ENCODE measurements at places on chromosomes 3 and 15. TPM values are rescaled to one million over a fixed set of nuclear protein-coding genes. Genes with fewer than 3 reads are reported as not detected.

- peaks cover 4% of the 10 kb centered on the region for H3K4me1 ChIP-seq
- no peaks in the 10 kb centered on the region for H3K27me3 ChIP-seq
- DNase-seq: no peak
- H3K36me3 ChIP-seq: no peaks in the 10 kb centered on the region
These were observed 60.9 kb upstream of the ATP11B start for GRCh38 chr3:182732232-182733015.

DNA sequence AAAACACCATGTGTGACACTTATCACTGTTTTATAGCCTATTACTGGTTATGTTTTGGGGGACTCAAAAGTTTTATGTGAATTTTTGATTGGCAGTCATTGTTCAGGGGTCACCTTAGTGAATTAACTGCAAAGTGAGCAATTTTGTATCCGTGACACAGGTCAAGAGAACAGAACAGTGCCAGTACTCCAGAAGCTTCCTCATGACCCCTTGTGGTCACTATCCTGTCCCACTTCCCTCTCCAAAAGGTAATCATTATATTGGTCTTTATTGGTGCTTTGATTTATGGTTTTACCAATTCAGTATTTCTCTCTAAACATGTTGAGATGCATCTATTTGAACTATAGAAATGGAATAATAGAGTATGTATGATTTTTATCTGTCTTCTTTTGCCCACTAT, 107.1 kb downstream of the STT3B start:
- H3K4me3 ChIP-seq: no peak overlapping the region
- no peak for DNase-seq
- no peaks in the 10 kb centered on the region for H3K27me3 ChIP-seq
- no peaks in the 10 kb centered on the region for H3K36me3 ChIP-seq
- H3K27ac ChIP-seq: no peak overlapping the region

- DNase-seq: no peak
- H3K27ac ChIP-seq: no peak overlapping the region
- no peaks in the 10 kb centered on the region for H3K27me3 ChIP-seq
- no peaks in the 10 kb centered on the region for H3K4me1 ChIP-seq
- no peak overlapping the region for H3K4me3 ChIP-seq
- no peaks in the 10 kb centered on the region for H3K36me3 ChIP-seq
These were observed 190.9 kb upstream of the MME start for GRCh38 chr3:154889227-154889634.

- no peak overlapping the region for H3K4me3 ChIP-seq
- no peak for DNase-seq
- H3K27me3 ChIP-seq: no peaks in the 10 kb centered on the region
- no peaks in the 10 kb centered on the region for H3K36me3 ChIP-seq
- peak overlapping the region; percentile 60 for H3K27ac ChIP-seq
These were observed 136.5 kb upstream of the RASGRP1 start for GRCh38 chr15:38701149-38701548.

DNA sequence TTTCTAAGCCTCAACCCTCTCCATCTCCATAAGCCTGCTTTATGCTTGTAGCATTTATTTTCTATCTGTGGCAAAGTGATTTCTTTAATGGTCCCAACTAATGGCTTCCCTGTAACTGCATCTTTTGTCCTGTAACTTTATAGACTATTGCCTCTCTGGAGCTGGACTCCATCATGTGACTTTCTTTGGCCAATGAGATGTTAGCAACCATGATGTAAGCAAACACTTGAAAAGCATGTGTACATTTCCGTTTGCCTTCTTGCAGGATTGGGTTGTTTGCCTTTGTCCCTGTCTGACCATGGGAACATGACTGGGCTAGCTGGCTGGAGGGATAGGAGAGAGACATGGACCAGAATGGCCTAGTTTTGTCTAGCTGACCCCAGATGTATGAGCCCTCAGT, 106.0 kb upstream of the LRIG1 start:
- H3K36me3 ChIP-seq: no peaks in the 10 kb centered on the region
- H3K4me1 ChIP-seq: no peaks in the 10 kb centered on the region
- no peak for DNase-seq
- H3K4me3 ChIP-seq: no peak overlapping the region
- no peaks in the 10 kb centered on the region for H3K27me3 ChIP-seq
- no peak overlapping the region for H3K27ac ChIP-seq

DNA sequence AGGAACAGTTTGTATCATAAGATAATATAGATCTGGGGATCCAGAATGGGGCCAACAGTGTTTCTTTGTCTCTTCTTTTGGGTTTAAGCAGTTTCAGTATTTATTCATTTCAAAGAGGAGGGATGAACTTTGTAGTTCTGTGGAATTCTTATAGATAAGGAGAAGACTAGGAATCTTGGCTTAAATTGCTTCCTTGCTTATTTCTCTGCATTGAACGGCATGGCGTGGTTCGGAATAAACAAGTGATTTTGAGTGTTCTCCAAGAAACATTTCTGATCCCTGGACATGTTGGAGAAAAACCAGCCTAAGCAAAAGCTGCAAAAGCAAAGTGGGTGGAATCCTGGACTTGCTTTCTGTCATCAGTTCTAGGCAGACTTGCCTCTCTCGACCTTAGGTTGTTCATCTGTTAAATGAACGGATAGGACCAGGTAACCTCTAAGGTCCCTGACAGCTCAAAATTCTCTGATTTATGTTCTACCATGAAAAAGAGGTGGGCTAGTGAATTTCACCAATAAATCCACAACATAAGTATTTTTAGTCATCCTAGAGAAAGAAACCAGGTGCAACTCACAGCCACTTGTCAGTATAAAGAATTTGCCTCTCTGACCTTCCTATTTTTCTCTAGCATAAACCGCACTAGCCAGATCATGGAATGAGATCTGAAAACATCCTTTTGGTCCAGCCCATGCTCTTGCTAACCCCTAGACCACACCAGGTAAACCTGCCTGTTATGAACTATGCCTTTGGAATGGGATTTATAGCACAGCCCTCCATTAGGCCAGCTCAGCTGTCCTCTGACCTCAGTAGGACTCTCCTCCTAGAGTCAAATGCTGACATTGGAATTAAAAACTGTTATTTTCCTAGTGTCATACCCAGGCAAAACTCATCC, 78.8 kb downstream of the CLDN11 start:
- H3K4me1 ChIP-seq: no peaks in the 10 kb centered on the region
- no peaks in the 10 kb centered on the region for H3K27me3 ChIP-seq
- H3K4me3 ChIP-seq: no peak overlapping the region
- DNase-seq: no peak
- H3K36me3 ChIP-seq: no peaks in the 10 kb centered on the region

GRCh38 chr15:92384381-92384780, 9.3 kb upstream of the ST8SIA2 start:
- peaks cover 42% of the 10 kb centered on the region for H3K27me3 ChIP-seq
- no peaks in the 10 kb centered on the region for H3K4me1 ChIP-seq
- H3K4me3 ChIP-seq: no peak overlapping the region
- no peak for DNase-seq

GRCh38 chr3:41975416-41976103, 13.7 kb upstream of the ULK4 start:
- no peak overlapping the region for H3K4me3 ChIP-seq
- no peak for DNase-seq
- no peaks in the 10 kb centered on the region for H3K4me1 ChIP-seq
- H3K36me3 ChIP-seq: no peaks in the 10 kb centered on the region

DNA sequence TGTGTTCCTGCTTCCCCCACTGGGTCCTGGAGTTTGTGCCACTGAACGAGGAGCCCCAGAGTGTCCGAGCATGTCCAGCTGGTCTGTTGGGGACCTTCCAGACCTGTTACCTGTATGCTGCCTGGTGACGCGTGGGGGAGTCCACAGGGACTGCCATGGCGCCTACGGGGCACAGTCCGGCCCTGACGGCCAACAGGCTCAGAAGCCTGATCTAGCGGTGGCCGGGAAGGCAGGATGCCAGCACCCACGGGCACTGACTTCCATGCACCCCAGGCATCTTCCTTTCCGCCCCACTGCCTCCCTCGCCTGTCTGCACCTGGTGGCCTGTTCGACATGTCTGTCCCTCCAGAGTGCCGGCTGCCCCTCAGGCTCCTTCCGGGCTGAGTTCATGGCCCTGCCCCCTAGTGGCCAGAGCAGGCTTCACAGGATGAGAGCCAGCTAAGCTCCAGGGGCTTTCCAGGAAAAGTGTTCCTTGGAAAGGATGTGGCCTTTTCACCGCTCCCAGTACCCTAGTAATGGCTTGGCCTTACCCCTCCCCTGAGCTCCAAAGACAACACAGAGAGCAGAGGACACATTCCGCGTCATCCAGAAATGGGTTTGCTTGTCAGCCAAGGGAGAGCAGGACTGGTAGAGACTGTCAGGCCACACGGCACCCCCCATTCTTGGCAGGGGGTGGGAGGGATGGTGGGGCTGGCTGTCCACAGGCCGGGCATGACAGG, 35.7 kb downstream of the NGRN start:
- H3K4me1 ChIP-seq: no peaks in the 10 kb centered on the region
- no peak overlapping the region for H3K27ac ChIP-seq
- H3K36me3 ChIP-seq: no peaks in the 10 kb centered on the region
- no peaks in the 10 kb centered on the region for H3K27me3 ChIP-seq
- H3K4me3 ChIP-seq: no peak overlapping the region

DNA sequence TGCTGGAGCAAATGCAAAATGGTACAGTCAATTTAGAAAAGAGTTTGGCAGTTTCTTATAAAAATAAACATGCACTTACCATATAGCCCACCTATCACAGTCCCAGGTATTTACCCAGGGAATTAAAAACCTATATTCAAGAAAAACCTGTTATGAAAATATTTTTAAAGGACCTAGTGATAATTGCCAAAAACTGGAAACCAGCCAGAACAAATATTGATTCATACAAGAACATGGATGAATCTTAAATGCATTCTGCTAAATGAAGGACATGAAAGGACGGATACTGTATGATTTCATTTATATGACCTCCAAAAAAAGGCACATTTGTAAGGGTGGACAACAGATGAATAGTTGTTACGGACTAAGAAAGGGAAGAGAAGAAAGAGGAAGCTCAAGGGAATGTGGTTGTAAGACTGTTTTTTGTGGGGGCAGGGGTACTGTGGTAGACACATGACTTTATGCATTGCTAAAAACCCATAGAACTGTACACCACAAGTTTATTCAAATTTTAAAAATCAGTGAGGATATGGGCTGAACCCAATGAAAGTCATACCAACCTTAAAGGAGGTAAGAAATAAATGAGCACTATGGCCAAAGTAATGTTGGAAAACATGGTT, 61.0 kb downstream of the ZBBX start:
- no peak overlapping the region for H3K27ac ChIP-seq
- H3K36me3 ChIP-seq: no peaks in the 10 kb centered on the region
- H3K4me3 ChIP-seq: no peak overlapping the region
- no peak for DNase-seq
- H3K4me1 ChIP-seq: no peaks in the 10 kb centered on the region
- no peaks in the 10 kb centered on the region for H3K27me3 ChIP-seq

DNA sequence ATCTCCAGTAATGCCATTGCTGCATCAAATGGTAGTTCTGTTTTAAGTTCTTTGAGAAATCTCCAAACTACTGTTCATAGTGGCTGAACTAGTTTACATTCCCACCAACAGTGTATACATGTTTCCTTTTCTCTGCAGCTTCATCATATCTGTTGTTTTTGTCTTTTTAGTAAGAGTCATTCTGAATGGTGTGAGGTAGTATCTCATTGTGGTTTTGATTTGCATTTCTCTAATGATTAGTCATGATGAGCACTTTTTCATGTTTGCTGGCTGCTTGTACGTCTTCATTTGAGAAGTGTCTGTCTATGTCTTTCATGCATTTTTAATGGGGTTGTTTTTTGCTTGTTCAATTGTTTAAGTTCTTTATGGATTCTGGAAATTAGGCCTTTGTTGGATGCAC, 10.2 kb upstream of the GCSAM start:
- no peaks in the 10 kb centered on the region for H3K36me3 ChIP-seq
- no peak overlapping the region for H3K27ac ChIP-seq
- DNase-seq: no peak
- H3K27me3 ChIP-seq: no peaks in the 10 kb centered on the region

- peaks cover 17% of the 10 kb centered on the region for H3K4me1 ChIP-seq
- H3K27me3 ChIP-seq: no peaks in the 10 kb centered on the region
- no peak for DNase-seq
- peak overlapping the region; percentile 44 for H3K27ac ChIP-seq
These were observed 19.2 kb downstream of the FYCO1 start for GRCh38 chr3:45976191-45977091.

GRCh38 chr3:24270744-24271143, 223.9 kb downstream of the THRB start:
- H3K27ac ChIP-seq: no peak overlapping the region
- H3K27me3 ChIP-seq: no peaks in the 10 kb centered on the region
- H3K4me3 ChIP-seq: no peak overlapping the region
- H3K36me3 ChIP-seq: no peaks in the 10 kb centered on the region
- DNase-seq: no peak
- no peaks in the 10 kb centered on the region for H3K4me1 ChIP-seq

GRCh38 chr15:39685999-39686613, 96.5 kb downstream of the FSIP1 start:
- DNase-seq: peak; percentile 31
- no peaks in the 10 kb centered on the region for H3K27me3 ChIP-seq
- H3K27ac ChIP-seq: no peak overlapping the region
- peaks cover 10% of the 10 kb centered on the region for H3K4me1 ChIP-seq

- H3K27me3 ChIP-seq: no peaks in the 10 kb centered on the region
- peaks cover 27% of the 10 kb centered on the region for H3K4me1 ChIP-seq
- no peaks in the 10 kb centered on the region for H3K36me3 ChIP-seq
- no peak overlapping the region for H3K4me3 ChIP-seq
These were observed 3.2 kb upstream of the ATP13A3 start for GRCh38 chr3:194489736-194490612.

DNA sequence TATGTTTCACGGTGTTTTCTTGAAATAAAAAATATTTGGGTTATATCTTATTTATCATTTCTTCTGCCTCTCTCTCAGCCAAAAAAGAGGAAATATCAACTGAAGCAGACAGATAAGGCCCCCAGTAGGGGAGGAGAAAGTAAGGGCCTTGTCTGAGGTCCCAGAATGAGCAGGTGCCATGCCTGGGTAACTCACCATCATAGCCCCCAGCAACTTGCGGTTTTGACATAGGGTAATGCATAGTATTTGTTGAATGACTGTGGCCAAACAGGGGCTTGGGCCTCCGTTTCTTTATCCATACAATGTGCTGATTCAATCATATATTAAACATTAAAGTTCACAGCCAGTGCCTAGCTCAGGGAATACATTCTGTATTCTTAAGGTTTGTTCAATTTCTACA, 119.6 kb downstream of the ABI3BP start:
- DNase-seq: no peak
- H3K4me3 ChIP-seq: no peak overlapping the region
- no peaks in the 10 kb centered on the region for H3K4me1 ChIP-seq
- H3K27me3 ChIP-seq: no peaks in the 10 kb centered on the region
- H3K36me3 ChIP-seq: no peaks in the 10 kb centered on the region

LYZL4 gene
- not detected for total RNA-seq

MYO9A gene
- 103 TPM for total RNA-seq

GRAMD2A gene
- total RNA-seq: not detected

TM4SF4 gene
- not detected for total RNA-seq

ILDR1 gene
- 27.7 TPM for total RNA-seq

ROBO1 gene
- total RNA-seq: 9.7 TPM

ANKRD63 gene
- not detected for total RNA-seq

CPLX3 gene
- not detected for total RNA-seq

SAXO2 gene
- total RNA-seq: 0.20 TPM

All from transverse colon (tissue), 4 donors.